Activated T-helper 2 cell treated with anti-CD3 and anti-CD28 coated beads, Interferon-gamma antibody, Interleukin-2, Interleukin-4, amounts not matched to agents 10 μg/mL and 5 μg/mL and 100 μg/mL, durations not matched to agents 14 hours and 24 hours and 36 hours (primary cell): ENCODE measurements at places on chromosomes 2 and 18. TPM values are rescaled to one million over a fixed set of nuclear protein-coding genes. Genes with fewer than 3 reads are reported as not detected.

Gene ITPRIPL1
- 44.8 and 45.0 TPM in 2 replicates for total RNA-seq

Gene ADRA2B
- total RNA-seq, result 0.09 and 0.21 TPM in 2 replicates

Gene CHPF
- 40.2 and 41.9 TPM in 2 replicates for total RNA-seq

Gene MRPS5
- 90.7 and 92.4 TPM in 2 replicates for total RNA-seq

Gene CPO
- not detected in 2 replicates for total RNA-seq

Gene UGT1A10
- not detected in 2 replicates for total RNA-seq

Gene RAX
- total RNA-seq, result 0.32 TPM in 1 of 2 replicates, not detected in the other

Gene MYCN
- not detected in 2 replicates for total RNA-seq

Gene TCF23
- total RNA-seq, result not detected in 2 replicates

Gene GAL3ST2
- 1.3 and 1.9 TPM in 2 replicates for total RNA-seq

Gene CHRND
- not detected in 2 replicates for total RNA-seq

Gene HAAO
- 5.1 and 5.8 TPM in 2 replicates for total RNA-seq

Gene UGT1A4
- total RNA-seq, result not detected in 2 replicates

Gene RGPD4
- 0.07 TPM in 2 replicates for total RNA-seq

Gene TGIF1
- 53.4 and 53.5 TPM in 2 replicates for total RNA-seq

Gene UGT1A5
- total RNA-seq, result not detected in 2 replicates

Gene SP100
- total RNA-seq, result 153 and 158 TPM in 2 replicates

Gene PNO1
- 24.5 and 24.7 TPM in 2 replicates for total RNA-seq

Gene DGUOK
- total RNA-seq, result 86.8 and 90.9 TPM in 2 replicates

Gene CD8B2
- total RNA-seq, result not detected in 2 replicates

Gene TUBB8B
- not detected in 2 replicates for total RNA-seq

Gene ABCB6
- 22.1 and 25.4 TPM in 2 replicates for total RNA-seq

Gene G6PC2
- not detected in 2 replicates for total RNA-seq

Gene SLC4A5
- 1.2 and 1.8 TPM in 2 replicates for total RNA-seq

Gene SOX11
- not detected in 2 replicates for total RNA-seq

Gene HRH4
- total RNA-seq, result 0.16 and 0.21 TPM in 2 replicates

Gene GPR39
- not detected in 2 replicates for total RNA-seq

Gene ASNSD1
- total RNA-seq, result 52.0 and 52.7 TPM in 2 replicates

Gene OR6B2
- total RNA-seq, result not detected in 2 replicates

Gene SAG
- total RNA-seq, result 0.05 TPM in 1 of 2 replicates, not detected in the other

Gene CCL20
- 1.4 and 2.0 TPM in 2 replicates for total RNA-seq

Gene ITGB6
- not detected in 2 replicates for total RNA-seq

Gene CSRNP3
- not detected in 2 replicates for total RNA-seq

Gene POTEF
- total RNA-seq, result not detected in 2 replicates

Gene KCNG2
- not detected in 2 replicates for total RNA-seq

Gene TACR1
- not detected in 2 replicates for total RNA-seq

Gene DTNA
- 0.73 TPM in 1 of 2 replicates, not detected in the other for total RNA-seq

Gene BOLL
- not detected in 2 replicates for total RNA-seq

Gene SF3B6
- 137 and 143 TPM in 2 replicates for total RNA-seq

Gene TNFRSF11A
- total RNA-seq, result 38.2 and 43.0 TPM in 2 replicates

Gene SCYGR4
- total RNA-seq, result not detected in 2 replicates

Gene PXDN
- 2.0 and 2.3 TPM in 2 replicates for total RNA-seq

Gene HMSD
- 9.1 and 14.9 TPM in 2 replicates for total RNA-seq

Gene CD8B
- 0.64 and 1.0 TPM in 2 replicates for total RNA-seq

Gene LINC00305
- not detected in 2 replicates for total RNA-seq
